ENCODE measurements at places on chromosomes 16 and 17.

DNA sequence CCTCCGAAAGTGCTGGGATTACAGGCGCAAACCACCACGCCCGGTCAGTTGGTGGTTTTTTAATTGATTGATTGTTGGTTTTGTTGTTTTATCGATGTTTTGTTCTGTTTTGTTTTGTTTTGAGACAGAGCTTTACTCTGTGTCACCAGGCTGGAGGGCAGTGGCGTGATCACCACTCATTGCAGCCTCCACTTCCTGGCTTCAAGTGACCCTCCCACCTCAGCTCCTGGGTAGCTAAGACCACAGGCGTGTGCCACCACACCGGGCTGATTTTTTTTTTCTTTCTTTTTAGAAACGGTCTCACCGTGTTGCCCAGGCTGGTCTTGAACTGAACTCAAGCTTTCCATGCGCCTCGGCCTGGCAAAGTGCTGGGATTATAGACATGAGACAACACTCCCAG, 12.4 kb downstream of the FAM234A start:
- no peak for DNase-seq

DNA sequence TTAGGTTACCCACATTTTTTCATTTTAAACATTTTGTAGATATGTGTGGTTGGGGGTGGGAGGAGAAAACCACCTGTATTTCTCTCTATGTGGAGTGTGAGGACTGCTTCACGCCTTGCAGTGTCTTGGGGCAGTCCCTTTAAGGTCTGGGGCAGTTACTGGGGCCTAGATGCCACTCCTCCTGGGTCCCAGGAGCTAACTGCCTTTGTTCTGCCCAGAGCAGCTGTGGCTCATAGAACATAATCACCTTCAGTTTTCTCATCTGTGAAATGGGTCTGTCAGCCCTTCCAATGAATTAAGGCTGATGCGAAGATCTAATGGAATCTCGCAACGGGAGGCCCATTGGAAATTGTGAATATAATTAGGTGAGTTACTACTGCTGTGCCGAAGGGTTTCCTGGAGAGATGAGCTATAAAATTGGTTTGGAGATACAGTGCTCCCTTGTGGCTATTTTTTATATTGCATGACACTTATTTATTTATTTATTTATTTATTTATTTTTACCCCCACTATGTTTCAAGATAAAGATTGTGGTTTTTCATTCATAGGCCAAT, 22.9 kb downstream of the DHRS7C start:
- peak; percentile 12 for DNase-seq

- no peak for DNase-seq
These were observed 129.5 kb downstream of the ANKRD11 start for GRCh38 chr16:89360760-89361435.

GRCh38 chr17:57247261-57247660, 9.1 kb upstream of the MSI2 start:
- DNase-seq: no peak

All from head of caudate nucleus (tissue), 42 donors.